NCI-H1694 treated with DMSO at 0.1 percent for 48 hours (cell line): ENCODE measurements at places on chromosomes 5 and 9.

GRCh38 chr5:137078171-137078665 lies 420.9 kb downstream of the SPOCK1 start:
- no peak for DNase-seq

- DNase-seq, result no peak
These were observed 95.3 kb downstream of the PRRT1B start for GRCh38 chr9:131640438-131641137.

GRCh38 chr9:128899566-128900322 lies 17.8 kb downstream of the LRRC8A start:
- no peak for DNase-seq

- DNase-seq, result no peak
These were observed 49.7 kb downstream of the ZNF366 start for GRCh38 chr5:72457491-72457890.

DNA sequence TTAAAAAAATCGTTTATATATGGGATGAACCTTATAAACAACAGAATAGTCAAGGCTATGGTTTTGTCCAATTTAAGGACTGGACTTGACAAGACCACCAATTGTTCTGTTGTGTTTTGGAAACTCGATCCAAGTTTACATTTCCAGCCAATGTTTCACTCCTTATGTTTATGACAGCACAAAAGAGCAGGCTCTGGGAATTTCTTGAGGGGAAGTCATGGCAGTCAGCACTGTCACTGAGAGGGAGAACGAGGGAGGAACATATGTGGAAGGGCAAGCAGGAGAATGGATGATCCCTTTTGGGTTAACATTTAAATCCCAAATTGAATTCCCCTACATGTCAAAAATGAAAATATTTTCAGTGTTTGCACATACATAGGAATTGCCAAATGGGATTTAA lies 292.5 kb downstream of the MARCHF11 start:
- DNase-seq, result no peak

GRCh38 chr9:109974143-109974917 lies 194.3 kb downstream of the PALM2AKAP2 start:
- DNase-seq, result no peak

GRCh38 chr5:119328753-119329602 lies 26.8 kb upstream of the TNFAIP8 start:
- no peak for DNase-seq

GRCh38 chr9:35956651-35957050 lies 1.3 kb downstream of the OR2S2 start:
- no peak for DNase-seq

DNA sequence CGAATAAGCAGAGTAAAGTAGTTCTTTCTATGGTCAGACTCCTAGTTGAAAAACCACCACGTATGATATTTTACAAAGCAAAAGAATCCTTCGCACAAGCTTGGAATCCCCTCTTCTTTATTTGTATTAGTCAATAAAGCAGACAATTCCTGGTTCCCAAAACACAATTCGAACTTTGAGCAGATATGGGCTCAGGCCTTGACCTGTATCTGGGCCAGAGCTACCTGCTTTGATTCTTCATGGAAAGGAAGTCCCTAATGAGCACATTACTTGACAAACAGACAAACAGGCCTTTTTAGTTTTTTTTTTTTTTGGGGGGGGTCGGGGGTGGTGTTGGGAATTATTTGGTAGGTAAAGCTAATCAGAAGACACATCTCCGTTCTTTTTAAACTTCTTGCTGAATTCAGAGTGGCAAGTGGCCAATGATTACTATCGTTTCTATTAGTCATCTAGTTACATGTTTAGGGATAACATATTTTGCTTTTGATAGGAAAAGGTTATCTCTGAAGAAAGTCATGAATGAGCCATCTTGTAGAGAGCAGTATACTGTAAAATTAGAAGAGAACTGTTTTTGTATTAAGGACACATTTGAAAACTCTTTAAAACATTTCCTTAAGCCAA lies 116.6 kb upstream of the HMHB1 start:
- no peak for DNase-seq

- no peak for DNase-seq
These were observed 2.4 kb upstream of the MOB3B start for GRCh38 chr9:27532046-27532445.

- DNase-seq, result no peak
These were observed 72.1 kb downstream of the MRPL36 start for GRCh38 chr5:1727571-1727970.

DNA sequence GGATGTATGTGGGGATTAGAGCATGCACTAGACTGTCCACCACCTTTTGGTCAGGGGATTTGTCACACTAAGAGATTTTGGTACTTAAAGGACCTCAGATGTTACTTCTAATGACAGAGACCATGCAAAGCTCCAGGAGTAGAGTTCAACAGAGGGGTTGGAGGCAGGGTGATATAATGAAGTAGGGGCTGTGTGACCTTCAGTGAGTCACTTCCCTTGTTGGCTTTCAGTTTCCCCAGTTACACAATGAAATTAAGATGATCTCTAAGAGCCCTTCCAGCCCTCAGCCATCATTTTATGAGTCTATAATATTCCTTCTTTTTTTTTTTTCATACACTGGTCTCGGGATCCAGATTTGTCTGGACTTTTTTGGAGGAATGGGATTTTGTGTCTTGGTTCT lies 26.8 kb downstream of the GLRA1 start:
- DNase-seq, result no peak

GRCh38 chr5:128038643-128039042 lies 44.9 kb upstream of the SLC12A2 start:
- no peak for DNase-seq
